ENCODE measurements at places on chromosomes 2 and 18. TPM values are rescaled to one million over a fixed set of nuclear protein-coding genes. Genes with fewer than 3 reads are reported as not detected.

Gene DAPL1
- total RNA-seq: not detected

Gene CD8B2
- not detected for total RNA-seq

Gene MOGAT1
- 0.65 TPM for total RNA-seq

Gene MROH2A
- total RNA-seq: not detected

Gene MTCL1
- total RNA-seq: 9.0 TPM

Gene RIOK3
- total RNA-seq: 51.5 TPM

Gene MYO1B
- 16.8 TPM for total RNA-seq

Gene RNU2-63P
- total RNA-seq: not detected

Gene TIGD1
- total RNA-seq: 1.7 TPM

Gene ACMSD
- not detected for total RNA-seq

Gene KLHL29
- 0.65 TPM for total RNA-seq

Gene IGFBP5
- 134 TPM for total RNA-seq

Gene CTDSP1
- 85.1 TPM for total RNA-seq

Gene TNFAIP6
- total RNA-seq: 2.8 TPM

Gene ZNF521
- 24.5 TPM for total RNA-seq

Gene GPR35
- 2.0 TPM for total RNA-seq

Gene DTNA
- 153 TPM for total RNA-seq

Gene C2orf92
- total RNA-seq: 1.2 TPM

Gene SLC19A3
- 2.1 TPM for total RNA-seq

Gene LCT
- total RNA-seq: not detected

Gene SLC9A4
- total RNA-seq: not detected

Gene ANKRD30BL
- not detected for total RNA-seq

Gene TCF23
- not detected for total RNA-seq

Gene LYPD1
- total RNA-seq: not detected

Gene EPHA4
- total RNA-seq: 11.9 TPM

Gene SCN2A
- 0.05 TPM for total RNA-seq

Gene CCL20
- total RNA-seq: not detected

Gene MLPH
- total RNA-seq: 80.9 TPM

Gene SNORC
- 0.70 TPM for total RNA-seq

Gene ST6GAL2
- not detected for total RNA-seq

Gene COL5A2
- 6.8 TPM for total RNA-seq

Gene ALK
- 0.16 TPM for total RNA-seq
